ENCODE measurements at places on chromosomes 7 and 10. TPM values are rescaled to one million over a fixed set of nuclear protein-coding genes. Genes with fewer than 3 reads are reported as not detected.
A peak's percentile ranks its signal among the peaks of the same experiment; 100 is the strongest.

The SPDYE8 gene
- 0.18 TPM for polyA plus RNA-seq

The GPR37 gene
- polyA plus RNA-seq: 38.9 TPM

The TDRD1 gene
- polyA plus RNA-seq: 0.13 TPM

The ECHDC3 gene
- polyA plus RNA-seq: 12.7 TPM

The OR2A42 gene
- polyA plus RNA-seq: 0.36 TPM

The ACTL6B gene
- not detected for polyA plus RNA-seq

DNA sequence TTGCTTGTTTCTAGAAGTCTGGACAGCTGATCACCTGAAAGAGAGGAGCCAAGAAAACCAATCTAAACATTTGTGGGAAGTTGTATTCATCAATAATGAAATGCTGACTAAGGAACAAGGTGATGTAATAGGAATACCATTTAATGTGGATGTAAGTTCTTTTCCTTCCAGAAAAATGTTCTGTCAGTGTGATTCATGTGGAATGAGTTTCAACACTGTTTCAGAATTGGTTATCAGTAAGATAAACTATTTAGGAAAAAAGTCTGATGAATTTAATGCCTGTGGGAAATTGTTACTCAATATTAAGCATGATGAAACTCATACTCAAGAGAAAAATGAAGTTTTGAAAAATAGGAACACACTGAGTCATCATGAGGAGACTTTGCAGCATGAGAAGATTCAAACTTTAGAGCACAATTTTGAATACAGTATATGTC is 39.8 kb upstream of the ZNF37A start:
- no peak for DNase-seq

GRCh38 chr7:2143981-2144595 is 88.7 kb downstream of the MAD1L1 start:
- DNase-seq: peak; percentile 81

GRCh38 chr7:105896407-105896911 is 20.1 kb upstream of the ATXN7L1 start:
- DNase-seq: peak; percentile 53

DNA sequence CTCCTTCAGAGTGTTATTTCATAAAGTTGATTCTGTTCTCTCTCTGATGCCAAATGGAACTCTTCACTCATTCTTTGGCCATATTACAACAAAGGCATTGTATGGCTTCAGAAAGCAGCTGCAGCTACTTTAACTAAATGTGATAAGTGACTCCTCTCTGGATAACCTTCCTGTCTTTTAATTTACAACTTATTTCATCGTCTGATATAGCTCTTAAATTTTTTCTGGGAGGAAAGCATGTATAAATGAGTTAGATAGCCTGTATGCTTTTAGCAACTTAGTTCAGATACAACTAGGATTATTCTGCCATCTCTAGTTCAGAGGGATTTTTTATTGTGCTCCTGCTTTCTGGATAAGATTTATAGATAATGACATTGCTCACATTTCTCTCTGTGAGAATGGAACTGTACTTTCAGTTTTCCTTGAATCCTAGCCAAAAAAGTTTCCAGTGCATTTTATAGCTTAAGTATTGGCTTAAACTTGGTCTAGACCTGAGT is 57.5 kb downstream of the KLHDC10 start:
- DNase-seq: peak; percentile 92

DNA sequence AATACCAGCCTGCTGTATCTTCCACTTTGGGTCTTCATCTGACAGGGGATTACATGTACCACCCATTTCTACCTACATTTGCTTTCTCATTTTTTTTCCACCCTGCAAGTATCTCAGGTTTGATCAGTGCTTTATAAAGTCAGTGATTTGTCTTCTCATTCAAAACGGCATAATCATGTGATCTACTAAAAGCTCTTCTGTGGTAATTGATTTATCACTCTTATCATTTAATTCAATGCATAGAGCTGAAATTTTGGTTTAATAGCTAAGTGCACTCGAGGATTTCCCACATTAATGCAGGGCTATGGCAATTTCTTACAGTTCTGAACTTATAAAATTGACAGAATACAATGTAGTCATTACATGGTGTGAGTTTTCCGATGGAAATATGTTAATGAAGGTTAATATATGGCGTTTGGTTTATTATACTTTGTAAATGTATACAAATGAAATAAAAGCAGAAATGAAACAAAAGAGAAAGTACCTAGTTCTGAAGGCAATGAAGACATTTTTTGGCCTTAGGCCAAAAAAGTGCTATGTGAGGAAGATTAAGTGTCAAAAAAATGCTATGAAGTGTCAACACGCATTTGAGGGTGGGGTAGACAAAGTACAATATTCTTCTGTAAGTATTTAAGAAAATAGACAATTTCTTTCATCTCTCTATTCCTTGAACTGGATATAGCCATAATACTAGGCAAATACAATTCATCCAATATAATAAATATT is 457.3 kb downstream of the ETV1 start:
- no peak for DNase-seq

GRCh38 chr10:60719721-60720120 is 58.6 kb upstream of the CDK1 start:
- DNase-seq: no peak

DNA sequence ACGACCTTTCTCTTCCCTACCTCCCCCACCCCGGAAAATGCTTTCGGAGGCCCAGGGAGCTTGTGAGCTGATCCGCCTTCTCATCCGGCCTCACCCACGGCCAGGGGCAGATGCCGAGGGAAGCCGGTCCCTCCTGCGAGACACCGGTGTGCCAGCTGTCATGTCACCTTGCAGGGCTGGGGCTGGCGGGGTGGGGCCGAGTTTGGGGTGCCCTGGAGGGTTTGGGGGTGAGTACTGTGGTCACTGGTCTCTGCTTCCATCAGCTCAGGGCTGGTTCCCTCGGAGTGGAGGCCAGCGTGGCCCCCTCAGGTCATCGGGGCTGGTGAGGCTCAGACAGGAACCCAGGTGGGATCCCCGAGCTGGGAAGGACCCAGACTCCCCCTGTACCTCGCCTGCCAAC is 48.7 kb downstream of the RCC1L start:
- no peak for DNase-seq
